NCI-H187 (cell line): ENCODE measurements at places on chromosomes 1 and 21.

- no peak for DNase-seq
Measured at GRCh38 chr1:14912839-14913481, 240.6 kb upstream of the TMEM51 start.

- no peak for DNase-seq
Measured at GRCh38 chr1:232438476-232438875, 191.5 kb downstream of the SIPA1L2 start.

- no peak for DNase-seq
Measured at GRCh38 chr1:157115429-157115838, 15.8 kb upstream of the ETV3L start.

DNA sequence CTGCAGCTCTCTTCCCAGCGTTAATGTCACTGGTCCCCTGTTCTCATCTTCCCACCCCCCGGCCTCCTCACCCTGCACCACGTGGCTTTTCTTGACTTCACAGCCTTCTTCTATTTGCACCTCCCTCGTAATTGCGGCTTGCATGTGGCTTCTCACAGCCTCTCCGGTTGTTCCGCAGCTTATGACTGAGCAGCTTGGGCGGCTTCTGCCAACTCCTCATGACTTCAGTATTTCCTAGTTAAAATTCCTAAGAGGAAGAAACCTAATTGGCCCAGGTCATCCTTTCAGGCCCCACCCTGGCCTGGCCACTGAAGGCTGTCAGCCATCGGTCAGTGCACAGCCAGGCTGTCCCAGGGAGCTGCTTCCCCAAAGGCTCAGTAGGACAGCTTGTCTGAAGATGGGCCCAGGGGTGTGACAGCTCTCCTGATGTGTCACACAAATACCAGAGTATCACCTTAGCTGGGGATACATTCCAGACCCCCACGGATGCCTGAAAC is 8.6 kb upstream of the RERE start:
- no peak for DNase-seq

DNA sequence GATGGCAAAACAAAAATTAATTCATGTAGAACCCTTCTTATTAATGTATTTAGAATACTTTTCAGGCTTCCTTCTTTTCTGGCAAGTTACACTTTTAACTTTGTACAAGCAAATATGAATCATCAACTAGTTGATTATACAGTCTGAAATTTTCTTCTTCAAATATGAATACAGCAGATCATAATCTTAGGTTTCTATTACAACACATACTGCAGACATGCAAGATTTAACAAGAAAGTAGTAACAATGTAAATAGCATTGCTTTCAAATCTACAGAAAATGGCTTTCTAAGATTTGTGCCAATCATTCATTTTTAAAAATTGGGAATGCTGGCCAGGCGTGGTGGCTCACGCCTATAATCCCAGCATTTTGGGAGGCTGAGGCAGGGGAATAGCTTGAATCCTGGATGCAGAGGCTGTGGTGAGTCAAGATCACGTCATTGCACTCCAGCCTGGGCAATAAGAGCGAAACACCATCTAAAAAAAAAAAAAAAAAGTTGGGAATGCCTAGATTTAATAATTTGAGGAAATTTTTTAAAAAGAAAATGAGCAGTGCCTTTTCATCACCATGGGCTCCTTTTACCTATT is 68.4 kb upstream of the DPYD start:
- no peak for DNase-seq
